ENCODE measurements at places on chromosomes 7 and 10.
A peak's percentile ranks its signal among the peaks of the same experiment; 100 is the strongest.

DNA sequence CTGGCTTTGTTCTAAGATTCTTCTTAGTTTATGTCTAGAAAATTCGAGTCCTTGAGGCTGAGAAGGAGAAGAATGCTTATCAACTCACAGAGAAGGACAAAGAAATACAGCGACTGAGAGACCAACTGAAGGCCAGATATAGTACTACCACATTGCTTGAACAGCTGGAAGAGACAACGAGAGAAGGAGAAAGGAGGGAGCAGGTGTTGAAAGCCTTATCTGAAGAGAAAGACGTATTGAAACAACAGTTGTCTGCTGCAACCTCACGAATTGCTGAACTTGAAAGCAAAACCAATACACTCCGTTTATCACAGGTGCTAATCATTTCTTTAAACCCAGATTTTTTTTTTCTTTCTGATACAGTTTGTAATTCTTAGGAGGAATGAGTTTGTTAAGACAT lies 6.7 kb downstream of the CEP55 start:
- no peak for DNase-seq

DNA sequence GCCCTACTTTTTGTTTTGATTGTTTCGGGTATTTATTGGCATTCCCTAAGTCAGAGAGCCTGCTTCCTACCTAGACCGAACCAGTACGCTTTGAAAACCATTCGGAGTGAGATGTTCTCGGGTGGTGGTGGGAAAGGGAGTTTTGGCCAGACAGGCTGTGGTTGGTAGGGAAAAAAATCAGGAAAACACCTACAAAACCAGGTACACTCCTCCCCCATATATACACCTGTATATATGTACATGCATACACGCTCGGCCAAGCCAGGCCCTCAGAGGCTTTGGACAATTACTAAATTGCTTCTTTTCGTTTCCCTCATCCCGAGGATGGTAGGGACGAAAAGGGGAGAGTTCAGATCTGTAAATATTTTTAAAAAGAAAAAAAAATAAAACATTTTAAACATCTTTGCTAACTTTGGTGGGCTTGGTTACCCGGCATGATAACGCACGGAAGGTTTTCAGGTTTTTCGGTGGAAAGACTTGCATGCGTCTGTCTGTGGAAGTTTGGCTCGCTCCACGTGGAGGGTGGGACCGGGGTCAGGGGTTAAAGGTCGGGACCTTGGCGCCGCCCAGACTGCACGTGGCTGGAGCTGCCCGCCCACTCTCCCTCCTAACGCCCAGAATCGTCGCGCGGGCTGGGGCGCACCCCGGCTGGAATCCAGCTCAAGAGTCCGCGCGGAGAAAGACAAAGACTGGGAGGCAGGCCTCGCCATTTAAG lies 2.5 kb downstream of the HMX2 start:
- peak; percentile 49 for DNase-seq

GRCh38 chr10:8221451-8221850 lies 167.0 kb downstream of the GATA3 start:
- DNase-seq = no peak

- no peak for DNase-seq
Observed at GRCh38 chr10:65945061-65945460, 980.8 kb upstream of the LRRTM3 start.

DNA sequence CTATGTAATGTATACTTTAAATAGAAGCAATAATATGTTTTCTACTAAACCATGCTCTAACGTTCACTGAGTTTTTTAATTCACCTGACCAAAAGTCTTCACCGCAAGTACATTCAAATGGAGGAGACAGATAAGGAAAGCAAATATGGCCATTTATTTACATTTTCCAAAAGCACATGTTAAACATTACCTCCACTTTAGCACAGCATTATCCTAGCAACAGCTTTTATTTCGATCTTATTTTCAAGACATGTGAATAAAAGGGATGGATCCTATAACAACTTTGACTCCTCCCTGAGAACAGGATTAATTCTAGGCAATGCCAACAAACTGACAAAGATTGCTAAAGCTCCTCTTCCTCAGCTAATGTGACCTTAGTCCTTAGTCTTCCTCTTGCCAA lies 11.5 kb upstream of the GRM8 start:
- DNase-seq = no peak

DNA sequence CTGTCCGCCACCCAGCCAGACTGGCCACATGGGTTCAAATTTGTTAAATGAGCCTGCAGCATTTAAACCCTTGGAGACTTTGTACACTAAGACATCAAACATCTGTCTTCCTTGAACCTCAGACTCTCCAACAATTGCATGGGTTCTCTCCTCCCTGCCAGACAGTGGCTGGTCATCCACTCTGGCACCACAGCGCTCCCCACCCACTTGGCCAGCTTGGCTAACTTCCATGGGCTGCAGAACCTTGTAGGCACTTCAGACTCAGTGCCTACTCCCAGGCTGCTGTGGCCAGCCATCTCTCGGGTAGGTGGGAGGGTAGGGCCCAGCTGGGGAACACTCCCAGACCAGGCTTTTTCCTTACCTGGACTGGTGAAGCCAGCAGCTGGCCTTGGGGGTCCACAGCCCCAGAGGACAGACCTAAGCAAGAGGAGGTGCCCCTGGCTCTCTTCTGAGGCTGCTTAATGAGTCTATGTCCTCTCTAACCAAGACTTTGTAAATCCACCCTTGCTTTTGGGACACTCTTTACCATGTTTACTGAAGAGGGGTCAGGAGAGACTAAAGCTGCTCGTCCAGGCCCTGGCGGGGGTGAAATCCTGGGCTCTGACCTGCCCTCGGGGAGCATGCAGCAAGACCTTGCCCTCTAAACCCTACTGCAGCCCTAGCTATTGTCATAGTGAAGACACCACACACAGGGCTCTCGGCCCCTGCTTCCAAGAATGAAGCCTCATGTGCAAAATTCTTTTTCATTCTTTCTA lies 82.7 kb downstream of the ARHGAP22 start:
- peak; percentile 1 for DNase-seq

GRCh38 chr7:84524714-84525694 lies 330.4 kb upstream of the SEMA3A start:
- DNase-seq = no peak

DNA sequence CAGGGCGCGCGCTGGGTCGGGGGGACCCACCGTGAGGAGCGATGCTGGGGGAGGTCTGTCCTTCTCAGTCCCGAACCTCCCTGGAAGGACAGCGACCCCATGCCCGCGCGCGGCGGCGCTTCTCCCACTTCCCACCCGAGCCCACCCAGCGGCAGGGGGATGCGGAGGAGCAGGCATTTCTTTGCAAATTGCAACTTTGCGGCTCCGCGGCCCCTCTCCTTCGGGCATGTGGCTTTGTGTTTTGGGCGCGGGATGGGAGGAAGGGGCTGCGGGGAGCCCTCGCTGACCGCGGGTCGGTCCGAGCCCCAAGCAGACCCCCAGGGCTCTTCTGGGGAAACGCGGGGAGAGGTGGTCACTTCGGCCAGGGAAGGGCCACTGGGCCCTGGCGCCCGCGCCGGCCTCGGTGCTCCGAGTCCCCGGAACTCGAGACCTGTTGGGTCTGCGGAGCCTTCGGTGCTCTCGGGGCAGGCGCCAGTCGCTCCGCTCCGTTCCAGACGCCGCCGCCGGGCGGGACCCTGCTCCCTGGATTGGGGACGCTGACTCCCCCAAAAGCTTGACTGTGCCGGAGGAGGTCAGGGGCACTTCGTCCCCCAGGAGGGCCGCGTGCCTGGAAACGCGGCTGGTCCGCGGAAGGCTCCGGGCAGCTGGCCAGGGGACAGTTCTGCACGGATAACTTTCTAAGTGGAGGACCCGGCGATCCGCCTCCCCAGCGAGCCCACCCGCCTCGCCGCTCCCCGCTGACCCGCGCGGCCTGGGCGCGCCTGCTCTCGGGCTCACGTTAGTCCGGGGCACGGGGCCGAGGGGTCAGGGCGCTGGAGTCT lies 164.2 kb upstream of the DPP6 start:
- DNase-seq = no peak

- peak; percentile 94 for DNase-seq
Observed at GRCh38 chr10:114603948-114604347, 54.1 kb downstream of the ABLIM1 start.

GRCh38 chr10:65943451-65943850 lies 982.4 kb upstream of the LRRTM3 start:
- DNase-seq = no peak

- DNase-seq = no peak
Observed at GRCh38 chr10:90136731-90137316, 435.4 kb downstream of the KIF20B start.

DNA sequence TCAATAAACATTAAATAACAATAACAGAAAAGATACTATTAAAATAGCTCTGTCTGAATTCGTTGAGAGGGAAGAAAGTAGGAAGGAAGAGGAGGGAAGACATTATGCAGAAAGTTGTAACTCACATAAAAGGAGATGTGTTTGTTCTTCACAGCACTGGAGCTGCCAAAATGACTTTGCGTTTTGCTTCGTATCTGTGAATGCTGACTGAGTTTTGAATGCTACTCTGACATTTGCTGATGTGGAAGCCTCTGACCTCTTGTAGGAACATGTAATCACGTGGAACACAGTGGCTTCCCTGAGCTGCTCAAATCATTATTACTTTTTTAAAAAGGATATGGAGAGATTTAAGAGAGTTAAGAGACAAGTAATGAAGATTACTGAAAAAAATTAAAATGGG lies 15.6 kb upstream of the DGKI start:
- DNase-seq = no peak

- no peak for DNase-seq
Observed at GRCh38 chr10:58700591-58700990, 187.9 kb downstream of the BICC1 start.

GRCh38 chr10:130956251-130956650 lies 355.3 kb downstream of the TCERG1L start:
- DNase-seq = no peak

GRCh38 chr7:28389504-28390395 lies 22.6 kb upstream of the CREB5 start:
- DNase-seq = peak; percentile 77

DNA sequence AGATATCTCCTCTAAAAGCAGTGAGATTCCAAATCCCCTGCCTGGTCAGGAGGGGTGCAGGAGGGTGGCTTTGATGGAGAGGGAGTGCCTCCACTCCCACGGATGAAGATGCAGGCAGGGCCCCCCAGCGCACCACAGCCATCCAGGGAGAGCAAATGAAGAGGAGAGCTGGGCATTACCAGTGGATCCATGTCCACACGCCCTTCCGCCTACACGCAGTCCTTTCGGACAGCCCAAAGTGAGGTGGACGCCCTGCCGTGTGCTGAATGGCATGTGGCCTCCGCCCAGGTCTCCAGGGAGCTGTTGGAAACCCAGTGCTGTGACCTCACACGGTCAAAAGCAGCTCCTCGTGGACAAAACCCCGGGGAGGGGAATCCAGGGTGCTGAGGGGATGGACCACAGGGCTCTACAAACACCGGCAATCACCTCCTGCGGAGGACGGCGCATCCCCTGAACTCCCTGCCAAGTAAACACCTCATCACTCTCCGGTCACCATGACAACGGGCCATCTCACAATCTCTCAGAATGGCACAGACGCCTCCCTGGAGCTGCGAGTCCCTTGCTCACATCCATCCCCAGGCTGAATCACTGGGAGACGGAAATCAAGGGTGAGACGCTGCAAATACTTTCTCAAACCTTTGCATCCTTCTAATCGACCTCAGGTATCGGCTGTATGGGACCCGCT lies 35.0 kb upstream of the DNAAF5 start:
- no peak for DNase-seq

- DNase-seq = no peak
Observed at GRCh38 chr7:135459951-135460567, 49.8 kb downstream of the CNOT4 start.

- DNase-seq = no peak
Observed at GRCh38 chr7:51647931-51648351, 331.3 kb upstream of the COBL start.

DNA sequence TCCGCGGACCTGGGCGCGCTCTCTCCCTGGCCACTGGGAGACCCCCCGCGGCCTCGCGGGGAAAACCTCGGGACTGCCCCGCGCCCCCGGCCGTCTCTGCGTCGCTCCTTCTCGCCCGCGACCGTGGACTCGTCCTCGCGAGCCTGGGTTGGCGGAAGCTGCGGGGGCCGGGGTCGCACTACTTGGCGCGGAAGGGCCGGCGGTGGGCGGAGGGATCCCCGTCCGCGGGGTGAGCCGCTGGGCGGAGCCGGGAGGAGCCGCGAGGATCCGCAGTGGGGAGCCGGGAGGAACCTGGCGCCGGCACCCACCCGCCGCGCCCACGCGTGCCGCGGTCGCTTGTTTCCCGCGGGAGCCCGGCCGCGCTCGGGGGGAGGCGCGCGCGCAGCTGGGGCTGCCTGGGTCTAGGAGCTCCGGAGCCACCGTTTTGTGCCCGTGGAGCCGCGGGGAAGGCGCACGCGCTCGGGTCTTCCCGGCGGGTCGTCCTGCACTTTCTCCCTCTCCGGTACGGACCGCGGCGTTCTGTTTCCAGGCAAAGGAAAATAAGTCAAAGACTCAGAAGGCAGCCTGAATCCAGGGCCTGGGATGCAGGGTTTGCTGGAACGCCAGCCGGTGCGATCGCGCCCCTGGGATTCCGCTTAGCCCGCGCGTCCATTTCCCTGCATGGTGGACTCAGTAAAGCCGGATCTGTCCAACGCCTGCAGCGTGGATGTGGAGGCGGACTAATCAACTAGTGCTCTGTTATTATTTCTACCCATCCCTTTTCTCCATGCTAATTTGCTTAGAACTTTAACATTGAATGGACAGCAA lies 28.7 kb upstream of the KMT2C start:
- peak; percentile 69 for DNase-seq

DNA sequence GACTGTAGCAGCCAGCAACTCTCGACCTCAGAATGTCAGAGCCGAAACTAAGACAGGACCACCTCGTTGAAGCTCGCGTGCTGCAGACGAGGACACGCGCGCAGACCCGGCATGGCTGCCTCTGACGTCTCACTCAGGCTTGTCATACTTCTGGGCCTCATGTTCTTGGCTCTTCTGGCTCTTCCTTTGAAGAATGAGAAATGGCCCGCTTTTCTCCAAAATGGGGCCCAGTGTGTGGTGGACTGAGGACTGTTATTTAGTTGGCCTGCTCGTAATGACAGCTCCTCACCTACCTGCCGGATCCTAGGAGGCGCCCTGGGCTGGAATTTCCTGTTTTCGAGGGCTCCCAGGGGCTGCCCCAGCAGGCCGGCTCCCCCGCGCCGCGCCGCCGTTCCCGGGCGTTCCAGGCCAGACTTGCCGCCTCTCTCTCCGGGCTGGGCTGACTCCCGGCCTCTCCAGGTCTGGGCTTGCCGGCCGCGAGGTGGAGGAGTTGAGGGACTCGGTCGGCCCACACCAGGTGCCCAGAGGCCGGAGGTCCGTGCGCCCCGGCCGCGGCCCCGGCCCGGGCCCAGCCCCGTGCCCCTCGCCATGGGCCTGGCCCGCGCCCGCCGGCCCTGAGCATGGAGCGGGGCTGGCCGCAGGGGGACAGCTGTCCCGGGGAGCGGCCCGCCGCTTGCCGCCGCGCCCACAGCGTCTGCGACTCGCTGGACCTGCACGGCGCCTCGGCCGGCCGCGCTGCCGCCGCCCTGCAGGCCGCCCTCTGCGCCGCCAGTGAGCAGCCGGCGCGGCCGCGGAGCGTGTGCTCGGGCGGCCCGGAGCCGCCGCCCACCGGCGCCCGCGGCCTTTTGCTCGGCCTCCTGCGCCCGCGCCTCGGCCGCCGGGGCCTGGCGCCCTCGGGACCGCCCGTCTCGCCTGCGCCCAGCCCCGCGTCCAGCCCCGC lies 28.1 kb downstream of the AGAP3 start:
- DNase-seq = peak; percentile 13

Measured in hematopoietic multipotent progenitor cell treated with erythropoietin and hydrocortisone succinate and interleukin-3 and kit ligand, for 8 days (in vitro differentiated cells).